ENCODE measurements at places on chromosomes 16 and 17. TPM values are rescaled to one million over a fixed set of nuclear protein-coding genes. Genes with fewer than 3 reads are reported as not detected.

- no peak for DNase-seq
Observed at GRCh38 chr17:72244494-72244893, 123.7 kb downstream of the SOX9 start.

- DNase-seq = peak; percentile 74
Observed at GRCh38 chr16:84970447-84971127, 40.7 kb downstream of the ZDHHC7 start.

DNA sequence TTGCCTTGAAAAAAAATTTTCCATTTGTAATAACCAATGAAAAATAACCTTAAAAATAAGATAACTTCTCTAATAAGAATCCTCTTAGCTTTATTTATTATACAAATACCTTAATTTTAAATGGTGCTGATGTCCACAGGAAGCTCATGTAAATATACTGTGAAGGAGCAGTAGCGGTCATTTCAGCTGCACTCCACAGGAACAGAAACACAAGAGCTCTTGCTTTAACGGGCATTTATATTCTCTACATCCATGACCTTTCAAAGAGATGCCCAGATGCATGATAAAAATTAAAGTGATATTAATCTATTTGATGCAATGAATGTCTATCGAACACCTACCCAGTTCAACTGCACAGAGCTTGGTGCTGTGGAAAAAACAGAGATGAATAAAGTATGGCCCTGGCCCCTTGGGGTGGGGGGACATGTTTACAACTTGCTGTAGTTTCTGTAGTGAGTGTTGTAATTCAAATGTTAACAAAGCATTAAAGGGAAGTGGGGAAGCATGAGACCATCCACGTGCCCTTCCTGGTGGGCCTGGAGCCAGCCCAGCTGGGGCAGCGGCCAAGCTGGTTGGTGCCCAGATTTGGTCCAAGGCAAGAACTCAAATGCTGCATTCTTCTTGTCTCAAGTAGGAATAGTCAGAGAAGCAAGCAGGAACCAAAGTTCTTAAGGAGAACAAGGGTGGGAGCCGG is 47.9 kb downstream of the IQCK start:
- DNase-seq = peak; percentile 21

GRCh38 chr17:36864827-36865430 is 72.3 kb upstream of the LHX1 start:
- DNase-seq = no peak

GRCh38 chr16:49399594-49400364 is 26.2 kb downstream of the C16orf78 start:
- no peak for DNase-seq

DNA sequence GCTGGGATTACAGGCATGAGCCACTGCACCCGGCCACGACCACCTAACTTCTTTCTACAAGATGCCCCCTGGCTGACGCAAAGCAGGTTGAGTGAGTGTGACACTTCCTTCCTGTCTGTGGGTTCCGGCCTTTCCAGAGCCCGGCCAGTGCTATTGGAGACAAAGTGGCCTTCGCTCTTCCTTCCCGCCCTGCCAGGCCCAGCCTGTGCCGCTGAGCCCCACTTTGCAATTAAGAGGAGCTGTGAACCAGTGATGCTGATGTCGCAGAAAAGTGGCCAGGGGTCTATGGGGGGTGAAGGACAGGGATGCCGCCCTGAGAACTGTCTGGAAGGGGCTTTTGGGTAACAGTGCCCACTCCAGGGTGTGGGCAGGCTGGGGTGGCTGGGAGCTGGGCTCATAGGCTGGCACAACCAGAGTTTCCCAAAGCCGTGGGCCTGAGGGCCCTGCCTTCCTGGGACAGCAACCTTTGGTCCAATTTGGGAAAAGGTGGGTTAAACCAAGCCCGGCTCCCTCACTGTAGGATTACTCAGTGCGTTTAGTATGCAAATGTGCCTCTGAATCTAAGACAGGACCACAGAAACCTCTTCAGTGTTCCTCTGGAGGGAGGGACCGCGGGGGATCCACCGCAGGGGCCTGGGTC is 174.9 kb downstream of the SEC14L1 start:
- no peak for DNase-seq

DNA sequence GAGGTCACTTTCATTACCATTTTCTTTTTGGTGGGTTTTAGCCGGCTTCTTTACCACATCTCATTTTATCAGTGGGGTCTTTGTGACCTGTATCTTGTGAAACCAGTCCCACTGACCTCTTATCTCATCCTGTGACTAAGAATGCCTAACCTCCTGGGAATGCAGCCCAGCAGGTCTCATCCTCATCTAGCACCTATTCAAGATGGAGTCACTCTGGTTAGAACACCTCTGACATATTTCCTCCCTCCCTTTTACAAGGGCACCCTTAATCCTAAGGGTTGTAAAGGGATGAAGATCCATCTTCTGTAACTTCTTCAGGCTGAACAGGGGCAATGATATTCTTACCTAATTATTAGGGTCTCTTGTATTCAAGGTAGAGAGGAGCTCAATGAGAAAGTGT is 107.9 kb upstream of the HAS3 start:
- DNase-seq = no peak

DNA sequence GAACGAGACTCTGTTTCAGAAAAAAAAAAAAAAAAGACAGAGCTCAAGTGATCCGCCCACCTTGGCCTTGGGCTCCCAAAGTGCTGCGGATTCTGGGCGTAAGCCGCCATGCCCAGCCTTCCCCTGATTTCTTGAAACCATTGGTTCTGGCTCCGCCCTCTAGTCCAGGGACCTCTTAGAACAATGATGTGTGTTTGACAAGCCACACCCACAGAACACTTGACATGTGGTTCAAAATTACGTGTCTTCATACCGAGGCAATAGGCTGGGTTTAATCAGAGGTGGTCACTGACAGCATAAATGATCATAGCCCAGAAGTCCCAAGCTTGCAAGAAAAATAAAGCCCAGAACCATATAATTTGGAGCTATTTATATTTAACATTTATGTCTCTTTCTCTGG is 23.0 kb downstream of the KNOP1 start:
- no peak for DNase-seq

DNA sequence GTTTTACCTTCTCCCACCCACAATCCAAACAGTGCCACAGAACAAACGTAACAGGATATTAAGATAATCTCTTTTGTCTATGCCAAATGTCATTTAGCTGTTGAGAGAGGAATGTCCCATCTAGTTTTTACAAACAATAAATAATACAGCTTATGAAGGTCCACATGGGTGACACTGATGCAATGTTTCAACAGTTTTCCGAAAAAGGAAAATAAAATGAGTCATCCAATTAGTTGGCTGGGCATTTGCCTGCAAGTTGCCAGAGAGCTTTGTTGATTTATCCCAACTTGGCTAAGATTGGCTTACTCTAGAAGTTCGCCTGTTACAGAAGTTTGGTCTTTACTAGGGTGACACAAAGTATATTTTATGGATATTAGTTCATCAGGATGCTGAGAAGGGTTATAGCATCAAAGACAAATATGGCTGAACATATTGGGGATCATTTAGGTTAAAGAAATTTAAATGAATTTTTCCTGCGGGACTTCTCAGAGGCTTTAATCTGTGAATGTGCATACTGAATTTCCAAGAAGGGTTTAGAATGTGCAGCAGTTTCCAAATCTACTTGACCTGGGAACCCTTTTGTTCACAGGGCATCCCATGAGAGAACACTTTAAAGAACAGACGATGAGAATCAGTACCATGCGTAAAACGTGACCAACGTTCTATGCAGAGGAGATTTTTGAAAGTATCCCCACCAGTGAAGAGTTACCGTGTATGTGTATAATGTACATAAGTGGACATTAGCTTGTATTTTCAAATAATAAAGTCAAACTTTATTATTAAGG is 73.1 kb downstream of the CDH13 start:
- DNase-seq = no peak

DNA sequence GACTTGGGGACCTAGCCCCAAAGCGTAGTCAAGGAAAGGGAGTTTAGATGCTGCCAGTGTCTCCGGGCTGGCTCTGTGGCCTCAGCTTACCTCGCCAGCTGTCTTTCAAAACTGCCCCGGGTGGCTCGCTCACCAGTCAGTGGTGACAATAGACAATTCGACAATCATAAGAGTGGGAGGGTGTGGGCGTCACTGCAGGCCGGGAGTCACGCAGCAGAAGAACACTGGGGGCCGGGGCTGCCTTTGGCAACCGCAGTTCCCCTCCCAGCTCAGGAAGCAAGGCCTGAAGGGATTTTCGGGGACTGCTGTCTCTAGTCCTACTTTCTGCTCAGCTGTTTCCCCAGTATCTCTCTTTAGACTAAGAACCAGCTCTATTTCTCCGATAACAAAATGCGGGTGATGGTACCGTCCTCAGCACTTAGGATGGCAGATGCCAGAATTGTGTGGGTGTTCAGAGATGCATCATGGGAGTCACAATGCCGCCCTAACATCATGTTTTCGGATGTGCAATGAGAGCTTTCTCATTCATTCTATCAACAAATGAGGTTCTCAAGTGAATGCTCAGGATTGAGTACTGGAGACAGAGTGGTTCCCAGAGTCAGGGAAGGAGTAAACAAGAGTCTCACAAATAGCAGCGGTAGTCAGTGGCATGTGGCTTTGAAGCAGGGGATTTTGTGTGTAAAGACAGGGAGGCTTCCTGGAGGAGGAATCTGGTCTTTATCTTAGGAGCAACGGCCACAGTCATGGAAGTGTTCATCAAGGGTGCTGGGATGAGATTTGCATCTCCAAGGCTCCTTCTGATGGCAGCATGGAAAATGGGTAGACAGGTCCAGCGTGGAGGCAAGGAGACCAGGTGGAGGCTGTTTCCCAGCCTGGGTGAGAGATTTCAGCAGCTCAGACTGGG is 93.1 kb downstream of the ZDHHC7 start:
- no peak for DNase-seq

The MYO15A gene
- 1.6 TPM for total RNA-seq

The PRSS53 gene
- 5.0 TPM for total RNA-seq

The SLC47A2 gene
- total RNA-seq = 0.27 TPM
